ENCODE measurements at places on chromosomes 7 and 10. TPM values are rescaled to one million over a fixed set of nuclear protein-coding genes. Genes with fewer than 3 reads are reported as not detected.

DNA sequence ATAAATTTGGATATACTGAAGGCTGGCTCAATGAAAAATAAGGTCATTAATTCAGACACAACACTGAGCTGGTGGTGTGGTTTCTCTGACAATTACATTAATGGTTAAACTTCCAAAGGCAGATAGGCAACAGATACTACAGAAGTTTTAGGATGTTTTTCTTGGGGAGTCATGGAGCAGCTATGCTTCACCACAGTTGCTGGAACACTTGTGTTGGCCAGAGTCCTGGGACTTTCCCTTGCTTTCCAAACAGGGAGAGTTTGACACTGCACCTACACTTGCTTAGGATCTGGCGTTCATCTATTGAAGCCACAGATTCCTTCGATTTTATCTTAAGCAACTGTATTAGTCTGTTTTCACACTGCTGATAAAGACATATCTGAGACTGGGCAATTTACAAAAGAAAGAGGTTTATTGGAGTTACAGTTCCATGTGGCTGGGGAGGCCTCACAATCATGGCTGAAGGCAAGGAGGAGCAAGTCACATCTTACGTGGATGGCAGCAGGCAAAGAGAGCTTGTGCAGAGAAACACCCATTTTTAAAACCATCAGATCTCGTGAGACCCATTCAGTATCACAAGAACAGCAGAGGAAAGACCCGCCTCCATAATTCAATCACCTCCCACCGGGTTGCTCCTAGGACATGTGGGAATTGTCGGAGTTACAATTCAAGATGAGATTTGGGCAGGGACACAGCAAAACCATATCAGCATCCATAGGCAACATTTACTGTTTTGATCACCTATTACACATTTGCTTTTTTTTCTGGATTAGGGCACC, 27.8 kb upstream of the TMEM178B start:
- peak; percentile 87 for DNase-seq

DNA sequence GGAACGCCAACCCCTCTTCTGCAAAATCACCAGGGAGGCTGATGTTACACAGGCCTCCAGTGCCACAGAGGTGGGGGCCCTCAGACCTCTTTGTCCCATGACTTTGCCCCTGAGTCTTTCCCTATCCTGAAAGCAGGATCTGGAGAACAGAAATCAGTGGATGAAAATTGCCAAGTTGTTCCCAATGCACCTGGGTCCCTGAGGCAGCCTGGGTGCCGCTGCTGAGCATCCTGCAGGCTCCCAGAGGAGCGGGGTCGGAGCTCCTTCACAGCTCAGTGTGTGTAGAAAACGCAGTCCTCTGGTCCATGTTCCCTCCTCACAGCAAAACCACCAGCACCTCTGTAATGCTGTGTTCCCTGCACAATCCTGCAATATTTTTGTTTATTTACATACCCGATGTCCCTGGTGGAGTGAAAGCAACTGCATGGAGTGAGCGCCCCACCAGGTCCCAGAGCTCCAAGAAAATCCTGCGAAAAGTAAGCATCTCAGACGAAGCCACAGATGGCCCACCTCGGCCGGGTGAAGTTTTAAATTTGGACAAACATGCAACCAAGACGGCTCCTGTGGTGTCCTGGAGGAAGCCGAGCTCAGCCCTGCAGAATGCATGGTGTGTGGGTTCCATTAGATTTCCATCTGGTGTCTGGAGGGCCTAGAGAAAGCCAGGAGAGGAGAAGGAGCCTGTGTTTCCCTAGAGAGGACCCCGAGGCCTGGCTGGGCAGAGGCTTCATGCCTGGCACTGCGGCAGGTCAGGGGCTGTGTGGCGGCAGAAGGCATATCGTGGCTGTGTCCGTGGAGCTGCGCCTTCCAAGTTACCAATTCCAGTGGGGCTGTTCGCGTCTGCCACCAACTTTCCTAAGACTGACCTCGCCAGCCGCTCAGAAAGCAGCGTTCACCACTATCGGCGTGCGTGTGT, 235.2 kb downstream of the WDR37 start:
- no peak for DNase-seq

- DNase-seq: peak; percentile 24
Measured at GRCh38 chr10:12042409-12042796, 206 bp downstream of the UPF2 start.

DNA sequence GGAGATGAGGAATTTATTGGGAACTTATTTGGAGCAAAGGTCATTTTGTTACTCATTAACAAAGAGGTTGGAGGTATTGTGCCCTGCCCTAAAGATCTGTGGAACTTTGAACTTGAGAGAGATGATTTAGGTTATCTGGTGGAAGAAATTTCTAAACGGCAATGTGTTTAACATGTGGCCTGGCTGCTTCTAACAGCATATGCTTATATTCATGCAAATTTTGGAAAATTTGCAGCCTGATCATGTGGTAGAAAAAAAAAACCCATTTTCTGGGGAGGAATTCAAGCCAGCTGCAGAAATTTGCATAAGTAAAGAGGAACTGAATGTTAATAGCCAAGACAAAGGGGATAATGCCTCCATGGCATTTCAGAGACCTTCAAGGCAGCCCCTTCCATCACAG, 10.7 kb upstream of the PANK1 start:
- DNase-seq: no peak

- no peak for DNase-seq
Measured at GRCh38 chr10:22580711-22581110, 133.7 kb downstream of the PIP4K2A start.

DNA sequence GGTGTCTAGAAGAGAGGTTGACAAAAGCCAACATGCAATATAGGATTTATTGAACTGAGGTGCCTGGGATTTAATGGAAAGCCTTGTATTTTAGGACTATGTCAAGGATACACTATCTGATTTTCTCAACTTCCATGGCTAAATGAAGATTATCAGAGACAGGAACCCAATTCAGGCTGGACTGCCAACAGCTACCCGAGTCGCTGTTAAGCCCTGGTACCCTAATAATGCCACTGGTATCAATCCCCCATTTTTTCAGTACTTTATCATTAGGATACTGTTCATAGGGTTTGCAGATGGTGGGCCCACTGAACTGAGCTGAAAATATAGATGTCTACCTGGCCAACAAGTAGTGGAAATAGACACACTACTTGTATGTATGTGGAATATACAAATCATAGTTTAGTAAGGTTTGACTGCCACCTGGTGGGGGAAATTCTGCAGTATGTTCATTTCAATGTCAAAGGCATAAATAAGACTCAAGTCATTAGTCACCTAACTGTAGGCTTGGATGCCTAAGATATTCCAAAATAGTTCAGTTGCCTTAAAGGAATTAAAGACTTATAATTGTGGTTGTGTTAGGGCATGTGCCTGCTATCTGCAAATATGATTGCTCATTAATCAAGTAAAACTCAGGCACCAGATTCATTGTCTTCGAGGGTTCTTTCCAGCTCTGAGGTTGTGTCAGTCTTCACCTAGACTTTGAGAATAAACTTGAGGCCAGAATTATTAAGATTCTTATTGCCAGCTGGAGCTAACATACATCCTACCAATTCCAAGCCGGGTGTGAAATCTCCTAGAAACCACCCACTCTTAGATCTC, 34.1 kb upstream of the NOBOX start:
- DNase-seq: peak; percentile 46

DNA sequence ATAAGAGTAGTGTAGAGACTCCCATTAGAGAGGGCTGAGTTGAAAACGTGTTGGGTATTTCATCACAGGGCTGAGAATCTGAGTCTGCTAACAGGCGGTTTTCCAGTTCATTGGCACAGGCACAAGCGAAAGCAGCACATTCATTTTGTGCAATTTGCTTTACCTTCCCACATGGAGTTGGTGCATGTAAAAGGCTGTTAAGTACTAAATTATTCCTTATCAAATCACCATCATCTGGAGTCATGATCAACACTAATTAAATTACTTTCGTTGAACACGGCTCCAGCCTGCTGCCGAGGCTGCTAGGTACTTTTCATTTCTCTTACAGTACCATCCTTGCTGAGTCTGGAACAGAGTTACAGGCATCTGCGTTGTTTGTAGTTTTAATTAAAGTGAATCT, 43.8 kb downstream of the ETV1 start:
- peak; percentile 59 for DNase-seq

- no peak for DNase-seq
Measured at GRCh38 chr7:148712678-148713329, 14.1 kb downstream of the CUL1 start.

GRCh38 chr10:59718257-59718656, 8.6 kb upstream of the SLC16A9 start:
- DNase-seq: no peak

DNA sequence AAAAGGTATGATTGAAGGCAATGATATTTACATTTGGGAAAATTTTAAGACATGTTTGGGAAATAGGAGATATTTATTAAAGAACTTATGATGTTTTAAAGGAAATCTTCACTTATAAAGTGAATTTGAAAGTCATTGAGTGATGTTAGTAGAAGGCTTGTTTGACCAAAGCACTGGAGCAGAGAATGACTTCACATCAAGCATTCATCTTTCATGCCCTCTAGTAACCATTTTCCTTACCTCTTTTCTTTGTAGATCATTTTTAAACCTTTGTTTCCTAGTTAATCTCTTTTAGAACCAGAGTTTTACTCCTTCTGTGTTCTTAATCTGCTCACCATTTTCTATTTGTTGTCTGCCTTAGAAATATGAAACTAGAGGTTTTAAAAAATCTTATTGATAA, 111.3 kb upstream of the FOXP2 start:
- no peak for DNase-seq

DNA sequence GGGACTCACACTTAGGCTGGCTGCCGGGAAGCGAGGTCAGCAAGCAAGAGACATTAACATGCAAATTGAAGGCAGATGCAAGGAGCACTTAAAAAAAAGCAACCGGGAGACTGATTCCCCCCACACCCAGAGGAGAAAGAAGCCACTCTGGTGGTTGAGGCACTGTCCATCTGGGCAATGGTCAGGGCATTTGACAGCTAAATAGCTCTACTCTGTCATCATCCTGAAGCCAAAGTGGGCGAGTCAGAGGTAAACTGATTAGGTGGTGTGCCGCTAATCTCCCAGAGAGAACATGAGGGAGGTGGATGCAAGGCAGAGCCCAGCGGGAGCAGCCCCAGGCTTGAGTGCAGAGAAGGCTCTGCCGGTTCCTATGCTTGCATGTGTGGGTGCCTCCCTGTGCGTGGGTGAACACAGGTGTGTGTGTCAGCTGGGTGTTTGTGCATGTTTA, 100.6 kb downstream of the PLXNA4 start:
- no peak for DNase-seq

GRCh38 chr7:80284855-80285254, 150.2 kb downstream of the GNAI1 start:
- peak; percentile 9 for DNase-seq

- DNase-seq: no peak
Measured at GRCh38 chr10:131261890-131262475, 49.5 kb downstream of the TCERG1L start.

GRCh38 chr10:106083572-106083971, 1080.9 kb downstream of the SORCS1 start:
- no peak for DNase-seq

DNA sequence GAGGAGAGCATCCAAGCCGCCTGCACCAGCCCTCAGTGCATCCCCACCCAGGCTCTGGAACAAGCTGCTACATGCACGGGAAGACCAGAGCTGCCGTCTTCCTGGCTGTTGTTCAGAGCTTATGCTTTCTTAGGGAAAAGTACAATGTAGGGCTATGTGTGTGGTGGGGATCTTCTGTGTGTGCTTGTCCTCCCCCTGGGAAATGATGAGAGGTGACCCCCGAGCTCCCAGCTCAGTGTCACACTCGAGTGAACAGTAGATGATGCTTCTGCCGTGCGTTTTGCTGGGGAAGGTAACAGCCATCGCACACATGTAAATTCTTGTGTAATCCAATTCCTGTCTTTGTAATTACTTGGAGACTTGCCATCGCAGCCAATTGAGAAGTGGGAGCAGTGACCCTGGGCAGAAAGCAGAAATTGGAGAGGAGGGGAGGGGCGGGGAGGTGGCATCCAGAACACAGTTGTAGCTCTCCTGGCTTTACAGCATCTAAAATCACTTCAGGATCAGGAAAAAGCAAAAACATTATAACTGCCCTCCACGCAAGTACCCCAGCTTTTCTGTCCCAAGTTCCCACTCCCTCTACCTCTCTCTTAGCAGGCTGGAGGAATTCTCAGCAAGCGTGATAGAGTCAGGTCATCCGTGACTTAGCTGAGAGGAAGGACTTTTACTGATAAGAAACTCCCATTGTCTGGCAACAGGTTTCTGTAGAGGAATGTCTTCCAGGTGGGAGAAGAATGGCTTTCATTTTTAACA, 149.6 kb downstream of the TCF7L2 start:
- DNase-seq: no peak

DNA sequence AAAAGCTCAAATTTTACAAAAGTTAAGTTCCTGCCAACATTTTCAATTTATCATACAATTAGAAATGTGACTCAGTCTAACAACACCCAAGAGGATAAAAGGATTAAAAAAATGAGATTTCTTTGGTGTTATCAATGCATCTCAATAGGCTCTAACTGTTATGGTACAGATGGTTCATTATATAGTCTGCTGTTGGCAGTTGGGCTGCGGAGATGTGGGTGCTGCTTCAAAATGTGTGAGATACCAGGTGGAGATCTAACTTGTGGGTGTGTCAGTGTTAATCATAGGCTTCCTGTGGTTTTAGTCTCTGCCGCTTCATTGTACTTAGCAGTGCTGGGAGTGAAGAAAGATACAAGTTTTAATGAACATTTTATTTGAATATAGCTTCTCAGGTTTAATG, 231.2 kb downstream of the EXOC4 start:
- DNase-seq: no peak

DNA sequence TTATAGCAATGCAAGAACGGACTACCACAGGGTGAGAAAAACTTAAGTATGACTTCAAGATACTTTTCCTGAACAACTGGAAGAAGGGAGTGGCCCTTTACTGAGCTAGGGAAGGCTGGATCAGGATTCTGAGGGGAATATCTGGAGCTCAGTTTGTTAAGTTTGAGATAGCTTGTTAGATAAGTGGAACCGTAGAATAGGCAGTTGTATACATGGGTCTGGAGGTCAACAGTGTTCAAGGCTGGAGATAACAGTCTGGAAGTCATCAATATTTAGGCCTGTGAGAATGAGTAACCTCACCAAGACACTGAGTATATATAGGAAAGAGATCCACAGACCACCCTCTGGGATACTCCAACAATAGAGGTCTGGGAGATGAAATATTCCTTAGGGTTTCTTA, 7.2 kb downstream of the PLEKHA1 start:
- no peak for DNase-seq

DNA sequence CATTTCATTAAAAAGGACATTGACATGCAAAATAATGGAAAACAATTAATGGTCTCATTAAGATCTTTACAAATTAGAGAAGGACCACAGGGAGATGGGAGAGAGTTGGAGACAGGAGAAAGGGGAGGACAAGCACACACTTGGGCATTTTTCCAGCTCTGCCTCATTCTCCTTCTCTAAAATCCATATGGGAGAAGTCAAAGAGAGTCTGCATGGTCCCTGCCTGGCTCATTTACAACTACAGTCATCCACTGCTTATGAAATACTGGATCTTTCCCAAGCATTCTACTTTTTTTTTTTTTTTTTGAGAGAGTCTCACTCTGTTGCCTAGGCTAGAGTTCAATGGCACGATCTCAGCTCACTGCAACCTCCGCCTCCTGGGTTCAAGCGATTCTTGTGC, 518.9 kb upstream of the CELF2 start:
- DNase-seq: no peak

- DNase-seq: no peak
Measured at GRCh38 chr10:51773681-51774080, 74.3 kb upstream of the CSTF2T start.

- no peak for DNase-seq
Measured at GRCh38 chr10:100688201-100688600, 57.2 kb upstream of the PAX2 start.

- DNase-seq: no peak
Measured at GRCh38 chr10:129694184-129694583, 227.1 kb downstream of the MGMT start.

The IGFBP3 gene
- 11.7 TPM for total RNA-seq

The DCLRE1C gene
- 19.9 TPM for total RNA-seq

The FMC1 gene
- 42.9 TPM for total RNA-seq

The MSS51 gene
- 0.24 TPM for total RNA-seq

The STAMBPL1 gene
- total RNA-seq: 38.7 TPM

Measured in RPMI7951 (cell line).